ENCODE measurements at places on chromosomes 11 and 22.

DNA sequence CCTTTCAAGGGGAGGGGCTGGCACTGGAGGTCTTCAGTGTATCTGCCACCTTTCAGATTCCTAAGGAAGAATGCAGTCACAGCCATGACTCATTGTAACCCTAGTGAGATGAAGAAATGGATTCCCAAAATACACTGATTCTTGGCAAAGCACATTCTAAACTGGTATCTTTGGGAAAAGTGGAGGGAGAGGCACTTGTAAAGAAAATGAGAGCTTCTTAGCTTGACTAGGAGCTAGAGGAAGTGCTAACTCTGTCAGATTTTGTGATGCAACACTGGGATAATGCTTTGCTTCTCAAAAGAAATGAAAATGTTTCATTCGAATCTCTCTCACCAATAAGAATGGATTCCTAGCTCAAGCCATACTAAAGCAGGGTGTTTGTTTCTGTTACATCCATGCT is 14.3 kb downstream of the NRIP3 start:
- peak; percentile 28 for DNase-seq

GRCh38 chr22:50262460-50262911 is 1.0 kb upstream of the MAPK12 start:
- DNase-seq = peak; percentile 47

- DNase-seq = no peak
Measured at GRCh38 chr11:31817054-31817620, 6.0 kb upstream of the PAX6 start.

DNA sequence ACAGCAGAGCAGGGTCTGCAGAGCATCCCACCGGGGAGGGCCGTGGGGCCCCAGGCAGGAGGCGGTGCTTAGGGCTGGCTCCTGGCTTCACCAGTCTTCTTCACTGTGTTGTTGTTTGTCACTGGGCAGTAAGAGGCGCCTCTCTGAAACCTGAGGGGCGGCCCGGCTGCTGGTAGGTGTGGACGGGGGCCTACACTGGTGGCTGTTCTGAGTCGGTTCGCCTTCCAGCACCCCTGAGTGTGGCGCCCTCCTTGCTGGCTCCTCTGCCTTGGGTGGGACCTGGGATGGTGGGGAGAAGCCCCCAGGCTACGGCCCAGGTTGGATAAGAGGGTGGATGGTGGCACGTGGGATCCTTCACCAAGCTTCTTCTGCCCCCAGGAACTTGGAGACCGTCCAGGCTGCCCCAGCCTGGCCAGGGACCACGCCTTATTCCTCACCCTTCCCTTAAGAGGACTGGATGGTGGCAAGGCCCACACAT is 10.4 kb upstream of the GRAMD4 start:
- no peak for DNase-seq

- DNase-seq = no peak
Measured at GRCh38 chr11:1308743-1309497, 512 bp downstream of the TOLLIP start.

DNA sequence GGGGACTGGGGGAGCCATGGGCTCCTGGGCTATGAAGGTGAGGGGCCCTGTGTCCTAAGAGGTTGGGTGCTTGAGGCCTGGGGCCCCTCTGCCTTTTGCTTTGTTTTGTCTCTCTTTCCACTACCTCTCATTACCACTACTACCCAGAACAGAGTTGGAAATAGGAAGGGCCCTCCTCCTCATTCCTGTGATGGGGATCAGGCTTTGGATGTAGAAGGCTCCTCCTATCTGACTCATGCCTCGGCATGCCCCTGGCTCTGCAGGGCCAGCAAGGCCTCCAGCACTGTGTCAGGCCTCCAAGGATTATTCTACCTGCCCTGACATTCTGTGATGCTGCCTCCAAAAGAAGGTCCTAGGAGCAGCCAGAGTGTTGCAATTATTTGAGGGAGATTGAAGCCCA is 766 bp downstream of the IZUMO1R start:
- DNase-seq = no peak

- DNase-seq = no peak
Measured at GRCh38 chr11:76802621-76803020, 19.5 kb downstream of the TSKU start.

GRCh38 chr11:7559398-7560283 is 45.8 kb downstream of the PPFIBP2 start:
- DNase-seq = no peak

GRCh38 chr22:27732841-27733240 is 68.7 kb downstream of the MN1 start:
- DNase-seq = no peak

DNA sequence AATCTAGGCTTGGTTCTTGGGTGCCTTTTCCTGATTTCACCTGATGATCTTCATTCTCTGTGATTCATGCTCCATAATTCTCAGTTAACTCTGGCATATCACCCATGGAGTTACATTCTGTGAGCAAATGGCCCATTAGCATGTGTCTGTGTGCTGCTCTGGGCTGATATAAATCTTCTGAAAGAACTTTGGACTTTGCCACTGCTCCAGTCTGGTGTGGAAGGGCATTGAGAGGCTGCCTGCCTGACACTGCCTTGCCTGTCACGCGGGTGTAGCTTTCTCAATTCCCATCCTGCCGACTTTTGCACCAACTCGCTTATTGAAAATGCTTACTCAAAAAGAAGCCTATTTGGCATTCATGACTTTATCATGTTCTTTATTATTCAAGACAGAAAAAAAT is 42.2 kb downstream of the FAT3 start:
- no peak for DNase-seq

- DNase-seq = no peak
Measured at GRCh38 chr11:70122490-70123198, 44.5 kb downstream of the ANO1 start.

GRCh38 chr11:106072804-106073203 is 4.3 kb downstream of the KBTBD3 start:
- no peak for DNase-seq

GRCh38 chr22:26656891-26657851 is at the start of gene MIAT:
Gene MIAT (plus strand): TSS chr22:26657588.
- DNase-seq = peak; percentile 7

DNA sequence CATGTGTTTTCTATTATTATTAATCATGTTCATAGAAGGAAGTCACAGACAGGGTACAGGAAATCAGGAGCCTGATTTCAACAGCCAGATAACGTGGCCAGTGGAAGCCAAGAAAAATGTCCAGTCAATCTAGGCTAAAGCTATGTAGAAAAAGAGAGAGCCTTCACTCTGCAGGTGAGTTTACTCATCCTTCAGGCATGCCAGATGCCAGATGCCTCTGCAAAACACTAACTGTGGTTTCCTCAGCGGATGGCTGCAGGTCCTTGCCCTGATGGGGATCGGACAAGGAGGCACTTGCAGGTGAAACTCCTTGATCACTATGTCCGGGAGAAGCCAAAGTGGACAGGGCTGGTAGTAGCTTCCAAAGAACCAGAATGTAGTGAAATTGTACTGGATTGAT is 962.3 kb upstream of the RAG2 start:
- no peak for DNase-seq

DNA sequence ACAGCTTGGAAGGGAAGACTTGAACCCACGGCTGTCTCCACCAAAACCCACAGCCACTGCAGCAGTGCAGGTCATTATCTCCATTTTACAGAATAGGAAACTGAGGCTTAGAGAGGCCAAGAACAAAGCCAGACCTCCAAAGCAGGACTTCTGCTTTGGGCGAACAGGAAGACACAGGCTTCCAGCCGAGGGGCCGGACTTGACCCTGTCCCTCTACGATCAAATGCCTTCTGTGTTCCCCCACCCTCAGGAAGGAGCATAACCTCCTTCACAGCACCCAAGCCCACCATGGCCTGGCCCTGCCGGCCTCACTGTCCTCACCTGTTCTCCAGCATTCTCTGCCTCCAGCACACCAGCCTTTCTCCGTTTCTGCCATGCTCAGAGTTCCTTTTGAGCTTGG is 15.8 kb downstream of the IGLL1 start:
- DNase-seq = no peak

DNA sequence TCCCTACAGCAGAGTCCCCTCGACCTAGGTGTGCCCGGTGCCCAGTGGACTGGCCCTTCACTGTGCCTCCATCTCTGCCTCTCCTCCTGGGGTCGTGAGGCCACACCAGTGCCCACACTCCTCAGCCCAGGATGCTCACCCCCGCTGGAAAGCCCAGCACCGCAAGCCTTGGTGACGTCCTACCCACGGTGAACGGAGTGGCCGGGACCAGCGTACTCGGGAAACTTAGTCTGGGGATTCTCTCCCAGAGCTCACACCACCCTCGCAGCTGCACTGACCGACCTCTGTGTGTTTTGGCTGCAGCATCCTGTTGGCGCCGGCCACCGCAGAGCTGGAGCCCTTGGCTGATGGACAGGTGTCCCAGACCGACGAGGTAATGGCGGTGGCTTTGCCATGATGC is 35.5 kb upstream of the KRTAP5-7 start:
- no peak for DNase-seq

- DNase-seq = no peak
Measured at GRCh38 chr11:104792861-104793260, 105.4 kb downstream of the CASP12 start.

DNA sequence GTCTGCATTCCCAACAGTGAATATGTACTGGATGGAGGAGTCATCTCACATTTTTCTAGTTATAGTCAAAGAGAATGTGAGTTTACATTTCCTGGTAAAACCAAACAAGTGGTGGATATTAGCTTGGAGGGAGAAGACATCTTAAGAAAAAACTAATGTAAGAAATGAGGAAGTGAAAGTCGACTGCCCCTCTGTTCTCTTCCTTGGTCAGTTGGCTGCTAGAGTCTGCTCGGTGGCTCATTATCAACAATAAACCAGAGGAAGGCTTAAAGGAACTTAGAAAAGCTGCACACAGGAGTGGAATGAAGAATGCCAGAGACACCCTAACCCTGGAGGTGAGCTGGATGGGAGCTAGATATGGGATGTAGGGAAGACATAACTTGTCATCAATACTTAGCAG is 5.8 kb downstream of the SLC22A9 start:
- DNase-seq = no peak

GRCh38 chr22:30680991-30681770 is 13.5 kb upstream of the OSBP2 start:
- no peak for DNase-seq

- no peak for DNase-seq
Measured at GRCh38 chr11:25436326-25436725, 895.6 kb upstream of the ANO3 start.

DNA sequence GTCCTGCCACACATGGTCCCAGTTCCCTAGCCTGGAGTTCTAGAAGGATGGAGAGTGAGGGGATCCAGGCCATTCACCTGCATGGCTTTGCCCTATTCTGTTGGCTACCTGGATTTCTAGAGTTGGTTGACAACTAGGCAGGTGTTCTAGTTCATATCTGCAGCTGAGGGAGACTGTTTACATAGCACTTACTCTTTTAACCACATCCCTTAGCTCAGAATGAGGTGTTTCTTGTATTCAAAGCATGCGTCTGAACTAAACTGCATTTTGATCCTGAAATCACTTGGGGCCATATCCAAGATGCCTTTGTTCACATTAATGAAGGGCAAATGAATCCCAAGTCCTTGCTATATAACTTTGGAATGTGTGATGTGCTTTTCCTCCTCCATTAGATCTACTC is 60.9 kb downstream of the SYT13 start:
- DNase-seq = no peak

DNA sequence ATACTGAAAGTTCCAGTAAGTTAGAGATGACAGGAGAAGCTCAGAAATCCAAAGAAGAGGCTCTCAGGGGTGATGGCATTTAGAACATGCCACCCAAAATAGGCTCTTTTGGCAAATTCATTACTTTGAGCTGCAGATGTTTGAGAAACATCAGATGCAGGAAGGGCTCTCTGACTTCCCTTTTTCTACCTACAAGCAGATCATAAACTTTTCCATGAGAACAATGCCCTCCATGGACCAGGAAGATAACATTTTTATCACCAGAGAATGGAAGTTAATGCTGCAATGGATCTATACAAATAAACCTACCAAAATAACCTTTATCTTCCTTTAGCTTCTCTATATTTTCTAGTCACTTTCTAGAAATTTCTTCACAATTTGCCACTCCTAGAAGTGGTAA is 32.7 kb upstream of the FAR1 start:
- no peak for DNase-seq

GRCh38 chr22:44160421-44160820 is 20.3 kb upstream of the PARVG start:
- DNase-seq = no peak

DNA sequence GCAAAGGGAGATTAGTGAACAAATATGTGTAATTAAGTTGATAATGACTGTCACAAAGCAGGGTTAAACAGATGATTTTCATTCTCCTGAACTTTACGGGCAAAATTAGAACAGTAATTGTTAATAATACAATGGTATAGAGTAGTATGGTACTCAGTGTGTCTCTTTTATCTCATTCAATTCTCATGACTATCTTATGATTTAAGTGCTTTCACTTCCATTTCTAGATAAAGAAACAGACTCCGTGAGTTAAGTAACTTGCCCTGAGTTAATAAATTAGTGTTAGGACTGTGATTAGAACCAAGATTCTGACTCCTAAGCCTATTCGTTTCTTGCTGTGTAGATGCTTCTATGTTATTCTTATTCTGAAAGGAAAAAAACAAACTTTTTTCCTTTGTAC is 22.0 kb downstream of the PIH1D2 start:
- no peak for DNase-seq

- DNase-seq = no peak
Measured at GRCh38 chr11:63516109-63516508, 10.2 kb downstream of the LGALS12 start.

DNA sequence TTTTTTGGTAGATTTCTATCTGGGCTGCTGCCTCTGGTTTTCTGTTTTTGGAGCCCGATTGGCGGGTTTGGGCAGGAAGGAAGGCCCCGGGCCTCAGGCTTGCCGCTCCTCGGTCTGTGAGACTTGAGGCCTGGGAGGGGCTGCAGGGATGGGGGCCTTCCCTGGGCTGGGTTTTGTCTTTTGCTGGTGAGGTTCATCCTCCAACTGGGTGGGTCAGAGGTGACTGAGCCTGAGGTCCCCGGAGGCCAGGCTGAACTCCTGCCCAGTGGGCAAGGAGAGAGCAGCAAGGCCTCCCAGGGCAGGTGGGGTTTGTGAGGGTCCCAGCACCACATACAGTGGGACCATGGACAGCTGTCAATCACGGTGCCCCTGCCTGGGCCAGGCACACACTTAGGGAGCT is 15.0 kb downstream of the MPPED1 start:
- no peak for DNase-seq

- no peak for DNase-seq
Measured at GRCh38 chr11:11940551-11940950, 67.9 kb downstream of the DKK3 start.

DNA sequence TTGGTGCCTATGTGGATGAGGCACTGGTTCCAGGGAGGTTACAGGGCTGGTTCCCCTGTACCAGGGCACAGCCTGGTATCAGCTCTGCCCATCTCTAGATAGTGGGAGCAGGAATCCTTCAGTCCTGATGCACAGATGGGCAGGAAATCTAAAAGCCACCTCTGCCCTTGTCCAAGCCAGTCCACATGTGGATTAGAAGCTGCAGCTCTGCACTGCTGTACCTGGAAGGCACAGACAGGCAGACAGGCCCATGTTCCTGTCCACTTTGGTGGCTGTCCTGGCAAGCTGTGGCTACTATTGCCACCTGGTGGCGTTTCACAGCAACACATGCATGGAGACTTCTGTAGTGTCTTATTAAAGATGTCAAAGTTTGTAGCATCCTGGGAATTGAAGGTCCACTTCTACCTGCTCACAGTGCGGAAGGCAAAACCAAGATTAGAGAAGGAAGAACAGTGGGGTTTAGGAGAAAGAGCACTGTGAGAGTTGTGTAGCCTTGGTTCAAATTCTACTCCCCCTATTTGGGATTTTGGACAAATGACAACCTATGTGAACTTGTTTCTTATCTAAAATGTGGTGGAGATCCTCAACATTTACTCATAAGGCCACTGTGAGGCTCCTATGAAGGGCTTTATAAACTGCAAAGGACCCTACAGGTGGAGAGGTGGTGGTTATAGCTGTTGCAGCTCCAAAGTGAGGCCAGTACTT is 30.1 kb downstream of the NAV2 start:
- DNase-seq = peak; percentile 79

- DNase-seq = no peak
Measured at GRCh38 chr11:132060567-132060966, 690.2 kb downstream of the NTM start.
